ENCODE measurements at places on chromosomes 11 and 22.

DNA sequence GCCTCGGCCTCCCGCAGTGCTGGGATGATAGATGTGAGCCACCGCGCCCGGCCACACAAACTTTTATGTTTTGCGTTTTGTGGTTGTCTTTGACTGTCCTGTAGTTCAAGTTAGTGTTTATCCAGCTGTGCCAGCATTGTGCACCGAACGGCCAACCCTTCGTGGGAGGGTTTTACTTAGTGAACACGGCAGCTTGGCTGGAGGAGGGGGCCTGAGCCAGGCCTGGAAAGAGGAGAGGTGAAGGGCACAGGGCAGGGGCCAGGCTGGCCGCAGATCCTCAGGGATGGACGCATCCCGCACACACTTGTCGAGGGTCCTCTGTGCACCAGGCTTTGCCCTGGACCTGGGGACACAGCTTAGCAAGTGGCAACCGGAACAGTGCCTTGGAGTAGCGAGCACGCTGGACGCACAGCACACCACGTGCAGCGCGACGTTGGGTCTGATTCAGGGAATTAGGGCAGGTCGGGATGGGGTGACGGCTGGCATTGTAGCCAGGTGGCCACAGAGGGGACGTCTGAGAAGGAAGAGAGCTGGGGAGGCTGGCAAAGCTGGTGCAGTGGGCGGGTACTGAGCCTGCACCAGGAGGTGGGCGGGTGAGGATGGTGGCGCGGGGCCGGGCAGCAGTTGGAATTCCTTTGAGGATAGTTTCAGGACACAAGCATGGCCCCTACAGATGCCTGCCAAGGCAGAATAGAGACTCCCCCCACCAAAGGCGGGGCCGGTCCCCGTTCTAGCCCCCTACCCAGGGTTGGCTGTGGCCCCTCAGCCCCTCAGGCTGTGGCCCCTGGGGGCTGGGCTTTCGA is 13.4 kb downstream of the EPS8L2 start:
- H3K36me3 ChIP-seq = no peaks in the 10 kb centered on the region
- H3K27ac ChIP-seq = no peak overlapping the region
- no peak overlapping the region for H3K4me3 ChIP-seq
- DNase-seq = no peak
- peaks cover 2% of the 10 kb centered on the region for H3K4me1 ChIP-seq

- peaks cover 6% of the 10 kb centered on the region for H3K4me1 ChIP-seq
- peaks cover 30% of the 10 kb centered on the region for H3K27me3 ChIP-seq
- H3K4me3 ChIP-seq = no peak overlapping the region
- DNase-seq = no peak
- H3K27ac ChIP-seq = no peak overlapping the region
Observed at GRCh38 chr11:17738151-17738973, 3.8 kb downstream of the KCNC1 start.

DNA sequence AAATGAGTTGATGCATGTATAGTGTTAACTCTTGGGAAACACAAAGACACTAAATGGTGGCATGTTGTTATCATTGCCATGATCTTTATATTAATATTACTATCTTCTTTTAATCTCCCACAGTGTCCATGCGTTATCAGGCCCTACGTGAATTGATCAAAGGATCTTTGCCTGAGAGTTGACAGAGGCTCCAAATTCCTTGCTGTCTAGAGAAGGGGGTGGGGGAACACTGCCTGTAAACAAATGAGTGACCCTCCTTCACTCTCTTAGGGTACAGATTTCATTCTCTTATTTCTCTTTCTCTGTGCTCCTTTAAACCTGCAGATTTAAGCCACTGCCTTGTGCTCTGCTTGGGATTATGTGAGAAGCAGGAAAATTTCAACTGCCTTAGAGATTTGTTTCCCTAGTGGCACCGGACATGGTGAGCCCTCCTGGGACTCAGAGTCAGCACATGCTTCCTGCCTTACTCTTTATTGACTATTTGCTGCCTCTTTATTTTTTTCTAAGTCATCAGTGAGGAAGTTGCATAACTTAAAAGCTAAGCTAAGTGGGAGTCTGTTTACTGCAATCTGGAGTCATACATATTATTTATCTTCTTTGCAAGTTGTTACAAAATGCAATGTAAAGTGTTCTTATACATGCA is 122.9 kb downstream of the MAML2 start:
- no peak overlapping the region for H3K27ac ChIP-seq
- H3K27me3 ChIP-seq = no peaks in the 10 kb centered on the region
- no peaks in the 10 kb centered on the region for H3K4me1 ChIP-seq
- no peak for DNase-seq
- no peak overlapping the region for H3K4me3 ChIP-seq
- H3K36me3 ChIP-seq = no peaks in the 10 kb centered on the region

GRCh38 chr22:46036558-46037408 is 59.8 kb upstream of the WNT7B start:
- H3K36me3 ChIP-seq = no peaks in the 10 kb centered on the region
- peaks cover 2% of the 10 kb centered on the region for H3K4me1 ChIP-seq
- peak overlapping the region; percentile 49 for H3K4me3 ChIP-seq
- DNase-seq = no peak
- H3K27ac ChIP-seq = no peak overlapping the region

GRCh38 chr11:76861490-76861953 is 804 bp downstream of the ACER3 start:
- no peaks in the 10 kb centered on the region for H3K36me3 ChIP-seq
- H3K4me3 ChIP-seq = peak overlapping the region; percentile 74
- DNase-seq = no peak
- H3K4me1 ChIP-seq = no peaks in the 10 kb centered on the region
- H3K27me3 ChIP-seq = no peaks in the 10 kb centered on the region

DNA sequence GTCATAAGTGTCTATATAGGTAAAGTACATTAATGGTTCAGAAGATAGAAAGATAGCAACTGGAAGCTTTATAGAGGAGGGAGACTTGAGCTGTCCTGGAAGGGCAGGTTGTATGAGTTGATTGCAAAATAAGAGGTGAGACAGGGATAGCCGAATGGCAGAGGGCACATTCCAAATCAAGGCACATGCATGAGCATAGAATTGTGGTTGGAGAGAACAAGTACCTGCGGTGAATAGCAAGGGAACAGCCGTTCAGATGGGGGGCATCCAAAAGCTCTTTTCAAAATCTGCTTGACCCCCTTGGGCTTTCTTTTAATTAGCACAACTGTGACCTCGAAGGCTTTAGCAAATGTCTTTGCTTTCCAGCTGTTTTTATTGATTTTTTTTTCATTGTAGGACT is 473.0 kb upstream of the CCDC90B start:
- no peaks in the 10 kb centered on the region for H3K4me1 ChIP-seq
- H3K27ac ChIP-seq = no peak overlapping the region
- no peaks in the 10 kb centered on the region for H3K27me3 ChIP-seq
- no peak overlapping the region for H3K4me3 ChIP-seq

GRCh38 chr11:77167111-77167626 is 39.1 kb downstream of the MYO7A start:
- DNase-seq = no peak
- H3K4me1 ChIP-seq = peaks cover 12% of the 10 kb centered on the region
- H3K27me3 ChIP-seq = no peaks in the 10 kb centered on the region
- no peak overlapping the region for H3K4me3 ChIP-seq

DNA sequence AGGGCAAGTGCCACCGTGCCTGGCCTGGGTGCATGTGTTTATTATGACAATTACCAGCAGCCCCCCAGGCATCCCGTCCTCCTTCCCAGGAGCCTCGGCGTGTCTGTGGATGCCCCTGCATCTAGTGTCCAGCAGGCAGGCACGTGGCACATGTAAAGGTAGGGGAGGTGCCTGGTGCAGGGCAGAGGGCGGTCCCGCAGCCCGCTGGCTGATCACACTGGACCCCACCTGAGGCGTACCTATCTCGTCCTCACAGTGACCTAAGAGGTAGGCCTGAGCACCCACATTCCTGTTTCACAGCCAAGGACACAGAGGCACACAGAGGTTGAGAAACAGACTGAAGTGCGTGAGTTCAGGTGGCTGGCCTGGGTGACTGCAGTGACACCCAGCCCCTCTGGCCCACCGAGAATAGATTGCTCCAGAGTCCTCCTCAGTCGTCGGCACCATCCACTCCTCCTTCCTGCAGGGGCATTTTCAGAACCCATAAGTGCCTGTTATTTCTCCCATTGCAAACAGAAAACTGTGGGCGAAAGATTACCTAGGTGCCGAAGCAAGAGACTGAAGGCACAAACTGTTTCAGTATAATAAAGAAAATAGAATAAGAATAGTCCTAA is 3.0 kb upstream of the PHRF1 start:
- peaks cover 5% of the 10 kb centered on the region for H3K27me3 ChIP-seq
- no peaks in the 10 kb centered on the region for H3K36me3 ChIP-seq
- H3K4me1 ChIP-seq = peaks cover 14% of the 10 kb centered on the region
- DNase-seq = no peak
- H3K27ac ChIP-seq = no peak overlapping the region
- no peak overlapping the region for H3K4me3 ChIP-seq

DNA sequence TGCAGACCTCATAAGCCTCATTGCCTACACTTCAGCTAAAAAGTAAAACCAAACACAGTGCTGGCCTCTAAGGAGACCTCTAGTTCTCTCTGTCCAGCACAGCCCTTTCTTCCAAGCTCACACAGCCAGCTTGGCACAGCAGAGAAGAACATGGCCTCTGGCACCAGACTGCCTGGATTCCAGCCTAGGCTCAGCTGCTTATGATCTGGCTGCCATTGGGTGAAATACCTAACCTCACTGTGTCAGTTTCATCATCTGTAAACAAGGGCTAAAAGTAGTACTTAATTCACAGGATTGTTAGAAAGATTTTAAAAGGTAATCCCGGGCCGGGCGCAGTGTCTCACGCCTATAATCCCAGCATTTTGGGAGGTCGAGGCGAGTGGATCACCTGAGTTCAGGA is 9.9 kb upstream of the ACER3 start:
- no peaks in the 10 kb centered on the region for H3K36me3 ChIP-seq
- no peak overlapping the region for H3K27ac ChIP-seq
- no peak for DNase-seq
- H3K4me1 ChIP-seq = no peaks in the 10 kb centered on the region
- H3K4me3 ChIP-seq = no peak overlapping the region

DNA sequence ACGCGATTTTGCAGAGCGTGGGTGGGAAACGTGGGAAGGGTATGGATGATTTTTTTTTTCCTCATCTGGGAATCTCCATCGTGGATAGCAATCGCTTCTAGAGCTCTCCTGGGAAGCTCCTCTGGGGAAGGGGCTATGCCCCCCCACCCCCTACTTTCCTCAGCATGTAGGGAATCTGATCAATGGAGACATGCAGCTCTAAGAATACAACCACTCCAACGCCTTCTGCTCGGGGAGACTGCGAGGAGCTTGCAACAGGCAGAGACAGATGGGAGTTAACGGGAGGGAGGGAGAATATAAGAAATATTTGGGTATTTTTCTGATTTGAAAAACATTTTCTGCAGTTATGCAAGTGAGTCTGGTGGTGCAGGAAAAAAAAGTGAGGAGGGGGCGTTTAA is 104.6 kb upstream of the HSD17B12 start:
- no peak overlapping the region for H3K27ac ChIP-seq
- no peak overlapping the region for H3K4me3 ChIP-seq
- peaks cover 55% of the 10 kb centered on the region for H3K27me3 ChIP-seq
- 0 out of 2 replicates have a peak, but pooled peaks cover 2% of the 10 kb centered on the region for H3K36me3 ChIP-seq
- no peak for DNase-seq

DNA sequence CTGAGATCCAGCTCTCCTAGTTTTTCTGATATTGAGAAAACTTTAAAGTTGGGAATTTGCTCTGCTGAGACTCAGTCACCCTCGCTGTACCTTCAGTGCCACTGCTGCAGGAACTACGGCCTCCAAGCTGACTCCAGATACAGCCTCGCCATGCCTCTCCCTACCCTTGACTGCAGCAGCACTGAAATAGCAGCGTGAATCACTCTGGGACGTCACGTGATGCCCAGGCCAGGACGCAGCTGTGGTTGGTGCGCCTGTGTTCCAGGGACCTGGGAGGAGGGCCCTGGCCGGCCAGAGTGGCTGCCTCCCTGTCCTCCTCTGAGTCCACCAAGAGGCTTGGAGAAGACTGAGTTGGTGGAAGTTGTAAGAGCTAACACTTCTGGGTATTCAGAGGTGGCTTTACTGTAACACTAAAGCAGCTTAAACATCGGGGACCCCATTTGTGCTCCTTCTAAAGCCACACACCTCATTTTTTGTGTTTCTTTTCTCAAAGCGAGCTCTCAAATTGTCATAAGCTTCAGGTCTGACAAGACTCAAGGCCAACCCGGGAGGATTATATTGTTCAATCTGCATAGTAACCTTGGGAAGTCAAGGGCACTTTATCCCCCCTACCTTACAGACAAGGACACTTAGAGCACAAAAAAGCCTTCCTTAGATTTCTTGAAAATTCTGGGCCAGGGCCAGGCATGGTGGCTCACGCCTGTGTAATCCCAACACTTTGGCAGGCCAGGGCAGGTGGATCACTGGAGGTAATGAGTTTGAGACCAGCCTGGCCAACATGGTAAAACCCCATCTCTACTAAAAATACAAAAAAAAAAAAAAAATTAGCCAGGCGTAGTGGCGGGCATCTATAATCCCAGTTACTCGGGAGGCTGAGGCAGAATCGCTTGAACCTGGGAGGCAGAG is 4.2 kb upstream of the STIP1 start:
- no peaks in the 10 kb centered on the region for H3K36me3 ChIP-seq
- no peak overlapping the region for H3K27ac ChIP-seq
- DNase-seq = no peak
- H3K4me3 ChIP-seq = no peak overlapping the region
- H3K27me3 ChIP-seq = no peaks in the 10 kb centered on the region

DNA sequence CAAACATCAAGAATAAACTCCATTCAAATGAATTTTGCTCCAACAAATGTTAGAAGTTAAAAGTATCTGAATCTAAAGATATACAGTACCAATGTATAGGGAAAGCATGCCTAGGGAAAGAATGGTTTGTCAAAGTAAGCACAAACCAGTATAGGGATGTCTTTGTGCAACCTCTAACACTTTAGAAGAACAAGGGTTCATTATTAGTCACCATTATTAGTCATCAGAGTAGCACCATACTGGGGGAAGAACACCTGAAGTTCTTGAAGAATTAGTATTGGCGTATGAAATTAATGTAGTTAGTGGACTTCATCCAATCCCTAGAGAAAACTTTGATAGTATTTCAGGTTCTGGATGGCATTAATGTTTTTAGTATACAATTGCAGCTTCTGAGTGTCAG is 943.7 kb downstream of the METTL15 start:
- DNase-seq = no peak
- H3K4me1 ChIP-seq = no peaks in the 10 kb centered on the region
- no peaks in the 10 kb centered on the region for H3K27me3 ChIP-seq

DNA sequence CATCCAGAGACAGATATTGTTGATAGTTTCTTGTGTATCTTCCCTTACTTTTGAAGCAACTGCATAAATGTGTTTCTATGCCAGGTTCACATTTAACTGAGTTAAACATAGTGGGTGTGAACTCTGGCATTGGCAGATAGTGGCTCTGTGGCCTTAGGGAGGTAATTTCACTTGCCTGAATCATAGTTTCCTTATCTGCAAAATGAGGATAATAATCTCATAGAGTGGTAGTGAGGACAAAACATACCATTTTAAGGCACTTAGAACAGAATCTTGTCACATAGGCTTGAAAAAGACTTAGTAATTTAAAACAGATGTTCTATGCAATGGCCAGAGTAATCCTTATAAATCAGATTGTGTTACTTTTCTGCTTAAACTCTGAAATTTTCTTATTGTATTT is 56.4 kb upstream of the SYN3 start:
- H3K4me1 ChIP-seq = no peaks in the 10 kb centered on the region
- no peaks in the 10 kb centered on the region for H3K36me3 ChIP-seq
- no peak overlapping the region for H3K4me3 ChIP-seq
- no peak overlapping the region for H3K27ac ChIP-seq

Data from iPS DF 6.9 (cell line).